ENCODE measurements at places on chromosomes 3 and 15.

GRCh38 chr15:31159837-31160236, 58.3 kb upstream of the TRPM1 start:
- DNase-seq = no peak

DNA sequence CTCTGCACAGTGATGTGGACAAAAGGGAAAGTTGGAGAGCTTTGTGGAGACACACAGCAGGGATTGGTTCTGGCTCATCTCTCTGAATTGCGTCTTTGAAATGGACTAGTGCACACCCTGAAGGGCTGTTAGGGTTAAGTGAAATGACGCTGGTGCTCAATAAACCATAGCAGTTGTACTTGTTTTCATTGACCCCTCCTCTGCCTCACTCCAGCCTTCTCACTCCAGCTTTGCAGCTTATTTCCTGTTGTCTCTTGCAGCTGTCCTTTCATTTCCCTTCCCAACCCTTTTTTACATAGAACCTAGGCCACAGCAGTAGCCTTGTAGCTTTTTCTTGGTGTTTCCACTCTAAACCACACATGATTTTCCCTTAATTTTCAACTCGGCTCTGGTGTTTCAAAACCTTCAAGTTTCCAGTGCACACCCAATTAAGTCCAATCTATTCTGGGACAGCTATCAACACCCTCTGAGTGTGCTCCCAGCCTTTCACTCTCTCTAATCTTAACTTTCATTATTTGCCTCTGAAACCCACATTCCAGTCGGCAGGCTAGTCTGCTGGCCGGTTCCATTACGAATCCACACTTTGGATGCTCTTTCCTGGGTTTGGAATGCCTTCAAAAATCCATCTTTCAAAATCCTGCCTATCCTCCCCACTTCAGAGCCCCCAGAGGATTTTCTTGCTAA, 6.4 kb downstream of the C3orf52 start:
- DNase-seq = no peak

GRCh38 chr3:4720316-4721075, 227.3 kb downstream of the ITPR1 start:
- DNase-seq = no peak

DNA sequence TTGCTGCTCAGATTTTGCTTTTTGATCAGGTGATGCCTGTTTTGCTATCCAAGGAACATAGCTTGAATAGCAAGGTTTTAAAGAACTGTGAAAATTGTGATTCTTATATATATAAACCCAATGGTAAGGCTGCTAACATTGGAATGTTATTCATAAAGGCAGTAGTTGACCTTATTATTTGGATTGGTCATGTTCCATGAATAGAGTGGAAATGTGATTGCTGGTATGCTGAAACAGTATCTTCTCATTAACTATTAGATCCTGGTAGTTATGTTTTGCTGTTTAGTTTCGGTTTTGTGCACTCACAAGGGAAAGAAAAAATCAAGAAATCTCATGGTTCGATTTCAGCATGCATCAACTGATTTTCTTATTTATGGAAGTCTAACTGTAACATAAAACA, 78.7 kb upstream of the NPHP3 start:
- DNase-seq = no peak

DNA sequence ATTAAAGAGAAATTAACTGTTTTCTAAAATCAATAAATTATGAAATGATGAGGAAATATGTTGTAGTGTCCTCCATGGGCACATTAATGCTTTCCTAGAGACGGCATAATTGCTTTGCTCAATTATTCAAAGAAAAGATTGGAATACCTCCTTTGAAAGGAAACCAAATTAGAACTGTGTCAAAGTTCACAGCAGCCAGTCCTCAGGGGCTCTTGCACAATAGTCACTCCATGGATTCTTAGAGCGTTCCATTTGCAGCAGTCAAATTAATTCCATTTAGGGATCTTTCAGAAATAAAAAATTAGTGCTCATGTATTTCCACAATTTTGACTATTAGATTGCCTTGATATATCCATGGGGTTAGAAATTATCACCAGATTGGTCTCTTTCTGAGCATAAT, 841.6 kb upstream of the DPPA4 start:
- no peak for DNase-seq

GRCh38 chr3:122080207-122080587, 25.0 kb downstream of the CD86 start:
- no peak for DNase-seq

GRCh38 chr3:37040231-37040630, 46.9 kb downstream of the MLH1 start:
- no peak for DNase-seq

GRCh38 chr3:49992326-49992725, 52.4 kb downstream of the RBM6 start:
- no peak for DNase-seq

DNA sequence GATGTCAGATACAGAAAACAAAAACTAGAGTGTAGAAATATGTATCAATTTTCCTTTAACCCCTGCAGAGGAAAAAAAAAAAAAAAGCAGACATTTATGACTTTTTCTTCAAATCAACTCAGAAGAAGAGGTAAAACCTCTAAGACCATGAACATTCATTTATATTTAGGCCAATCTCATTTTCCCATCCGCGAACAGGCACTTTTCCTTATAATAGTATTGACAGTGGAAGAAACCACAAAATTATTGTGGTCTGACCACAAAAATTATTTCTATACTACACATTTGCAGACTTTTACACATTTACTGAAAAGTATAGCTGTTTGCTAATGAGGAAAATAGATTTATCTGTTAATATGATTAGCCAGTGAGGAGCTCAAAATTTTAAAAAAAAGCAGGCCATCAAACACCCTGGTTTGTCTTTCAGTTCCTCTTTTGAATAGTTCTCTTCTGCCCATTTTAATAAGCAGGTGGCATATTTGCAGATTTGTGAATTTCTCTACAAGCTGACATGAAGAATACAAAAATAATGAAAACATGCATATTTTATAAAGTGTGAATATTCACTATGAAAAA, 5.7 kb downstream of the OSBPL11 start:
- DNase-seq = no peak

GRCh38 chr3:98246142-98246541, 17.9 kb upstream of the OR5H6 start:
- no peak for DNase-seq

GRCh38 chr15:84638103-84638502, 16.0 kb downstream of the WDR73 start:
- DNase-seq = no peak

- no peak for DNase-seq
Observed at GRCh38 chr3:59456852-59457485, 407.1 kb upstream of the CFAP20DC start.

GRCh38 chr3:108036984-108037741, 53.7 kb downstream of the CD47 start:
- no peak for DNase-seq

DNA sequence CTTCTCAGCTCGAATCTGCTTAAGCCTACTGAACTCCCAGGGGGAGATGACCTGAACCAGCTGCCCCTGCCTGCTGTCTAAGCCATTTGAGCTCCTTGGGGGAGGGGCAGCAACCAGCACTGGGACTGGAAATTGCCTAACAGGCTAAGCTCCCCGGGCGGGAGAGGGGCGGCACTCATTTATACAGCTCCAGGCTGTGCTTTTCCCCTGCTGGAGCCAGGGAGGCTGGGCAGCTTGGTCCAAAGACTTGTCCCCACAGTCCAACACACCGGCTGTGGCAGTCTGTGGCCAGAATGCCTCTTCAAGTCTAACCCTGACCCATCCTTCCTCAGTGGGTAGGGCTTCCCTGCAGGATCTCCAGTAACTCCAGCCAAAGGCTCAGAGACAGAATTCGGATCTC, 1241.5 kb downstream of the ROBO2 start:
- no peak for DNase-seq

GRCh38 chr15:80228959-80229610, 22.9 kb downstream of the CTXND1 start:
- DNase-seq = no peak

DNA sequence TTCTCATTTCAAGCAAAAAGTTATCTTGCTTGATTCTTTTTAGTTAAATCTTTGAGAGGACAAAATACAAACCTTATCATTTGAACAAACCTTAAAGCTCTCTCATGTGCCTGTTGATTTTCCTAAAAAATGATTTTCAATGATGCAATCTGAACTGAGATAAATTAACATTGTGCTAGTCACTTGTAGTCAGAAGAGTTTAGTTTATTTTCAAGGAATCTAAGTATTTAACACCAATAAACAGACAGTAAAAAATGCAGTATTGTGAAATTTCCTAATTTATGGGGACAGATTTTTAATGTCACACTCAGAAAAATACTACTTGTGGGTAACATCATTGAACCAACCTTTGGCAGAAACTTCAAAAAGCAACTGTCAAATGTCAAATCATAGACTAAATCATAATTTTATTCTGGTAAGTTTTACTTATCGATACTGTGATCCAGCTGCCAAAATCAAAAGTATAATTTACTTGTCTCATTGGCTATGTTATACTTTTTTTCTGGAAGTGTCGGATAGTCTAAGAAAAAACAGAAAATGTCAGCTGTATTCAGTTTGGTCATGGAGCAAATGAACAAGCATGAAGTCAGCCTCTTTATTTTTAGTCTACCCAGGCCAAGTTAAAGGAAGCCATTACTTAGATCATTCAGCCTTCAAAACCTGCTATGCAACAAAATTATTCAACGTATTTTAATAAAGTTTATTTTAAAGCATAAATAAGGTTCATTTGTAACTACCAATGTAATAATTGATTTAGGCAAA, 52.4 kb upstream of the FNDC3B start:
- no peak for DNase-seq

DNA sequence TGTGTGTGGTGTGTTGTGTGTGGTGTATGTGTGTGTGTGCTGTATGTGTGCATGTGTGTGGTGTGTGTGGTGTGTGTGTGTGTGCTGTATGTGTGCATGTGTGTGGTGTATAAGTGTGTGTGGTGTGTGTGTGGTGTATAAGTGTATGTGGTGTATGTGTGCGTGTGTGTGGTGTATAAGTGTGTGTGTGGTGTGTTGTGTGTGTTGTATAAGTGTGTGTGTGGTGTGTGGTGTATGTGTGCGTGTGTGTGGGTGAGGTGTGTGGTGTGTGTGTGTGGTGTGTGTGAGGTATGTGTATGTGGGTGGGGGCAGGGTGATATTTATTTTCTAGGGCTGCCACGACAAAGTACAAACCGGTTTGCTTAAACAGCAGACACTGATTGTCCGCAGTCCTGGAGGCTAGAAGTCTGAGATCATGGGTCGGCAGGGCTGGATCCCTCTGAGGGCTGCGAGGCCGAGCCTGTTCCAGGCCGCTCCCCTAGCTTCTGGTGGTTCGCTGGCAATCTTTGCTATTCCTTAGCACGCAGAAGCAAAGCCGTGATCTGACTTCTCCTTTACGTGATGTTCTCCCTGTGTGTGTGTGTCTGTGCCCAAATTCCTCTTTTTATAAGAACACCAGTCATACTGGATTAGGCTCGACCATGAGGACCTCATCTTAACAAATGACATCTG, 160.2 kb downstream of the XXYLT1 start:
- no peak for DNase-seq

GRCh38 chr3:59374818-59375211, 325.0 kb upstream of the CFAP20DC start:
- DNase-seq = no peak

- DNase-seq = no peak
Observed at GRCh38 chr15:60044636-60045270, 40.6 kb downstream of the FOXB1 start.

DNA sequence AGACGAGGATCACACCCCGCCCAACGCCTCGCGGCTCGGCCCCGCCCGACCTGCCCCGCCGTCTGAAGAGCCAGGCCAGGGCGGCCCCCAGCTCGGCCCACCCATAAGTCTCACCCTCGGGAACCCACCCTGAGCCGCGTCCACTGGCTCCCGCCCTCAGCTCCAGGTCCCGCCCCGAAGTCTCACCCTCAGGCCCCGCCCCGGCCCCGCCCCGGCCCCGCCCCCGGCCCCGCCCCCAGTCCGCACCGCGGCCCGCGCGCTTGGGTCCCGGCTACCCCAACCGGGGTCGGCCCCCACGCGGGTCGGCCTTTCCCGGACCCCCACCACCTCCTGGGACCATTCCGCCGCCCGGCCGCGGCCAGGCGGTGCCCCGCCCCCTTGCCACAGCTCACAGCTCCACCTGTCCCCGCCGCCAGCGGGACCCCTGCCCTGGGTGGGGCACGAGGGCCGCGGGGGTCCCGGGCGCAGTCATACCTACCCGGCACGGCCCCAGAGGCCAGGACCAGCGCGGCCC, 489 bp downstream of the CSPG5 start:
- DNase-seq = no peak

DNA sequence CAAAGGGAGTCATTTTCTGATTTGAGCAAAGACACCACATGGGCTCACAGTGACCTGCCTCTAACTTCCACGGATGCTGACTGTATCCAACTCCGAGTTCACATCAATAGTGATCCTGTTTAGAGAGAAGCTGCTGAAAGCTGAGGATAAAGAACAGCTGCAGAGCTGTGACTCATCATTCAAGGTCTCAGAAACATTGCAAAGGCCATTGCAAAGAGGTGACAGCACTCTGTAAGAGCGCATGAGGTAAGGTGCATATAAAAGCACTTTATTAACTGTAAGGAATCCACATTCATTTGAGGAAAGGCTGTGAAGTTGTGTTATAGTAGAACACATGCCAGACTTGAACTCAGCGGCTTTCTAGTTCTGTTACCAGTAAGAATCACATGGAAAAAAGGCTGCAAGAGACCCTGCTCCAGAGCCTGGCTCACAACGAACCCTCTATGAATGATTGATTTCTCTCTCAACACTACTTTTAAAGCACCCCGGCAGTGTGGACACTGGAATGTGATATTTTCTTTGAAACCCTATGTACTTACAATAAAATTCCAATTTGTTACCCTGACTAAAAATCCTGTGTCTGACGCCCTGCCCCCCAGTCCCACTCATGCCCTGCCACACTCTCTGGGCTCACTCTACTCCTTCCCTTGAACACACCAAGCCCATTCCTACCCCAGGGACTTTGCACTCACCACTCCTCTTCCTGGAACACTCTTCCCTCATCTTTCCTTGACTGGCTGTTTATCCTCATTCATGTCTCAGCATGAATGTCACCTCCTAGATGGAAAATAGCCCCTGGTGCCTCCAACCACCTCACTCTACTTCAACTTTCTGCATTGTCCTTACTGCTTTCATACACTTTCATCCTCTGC, 111.2 kb downstream of the LSM3 start:
- no peak for DNase-seq

DNA sequence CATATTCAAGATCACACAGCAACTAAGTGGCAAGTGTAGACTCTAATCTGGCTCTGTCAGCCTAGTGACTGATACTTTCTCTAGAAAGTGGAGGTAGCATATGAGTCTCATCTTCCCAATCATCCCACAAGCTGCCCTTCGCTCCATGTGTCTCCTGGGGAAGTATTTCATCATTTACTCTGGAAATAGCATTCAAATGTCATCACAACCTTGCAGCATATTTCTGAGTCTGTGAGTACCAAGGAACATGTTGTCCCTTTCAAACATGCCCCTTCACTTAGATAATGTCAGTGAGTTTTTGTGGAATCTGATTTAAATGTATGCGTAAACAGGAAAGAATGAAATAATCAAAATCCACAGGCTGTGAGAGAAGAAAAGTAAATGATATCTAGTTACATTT, 322.9 kb downstream of the SLC9A9 start:
- no peak for DNase-seq
